Neural progenitor cell (in vitro differentiated cells): ENCODE measurements at places on chromosomes 2 and 18. TPM values are rescaled to one million over a fixed set of nuclear protein-coding genes. Genes with fewer than 3 reads are reported as not detected.
A peak's percentile ranks its signal among the peaks of the same experiment; 100 is the strongest.

Gene ADNP2
- total RNA-seq: 52.4 and 72.4 TPM in 2 replicates

Gene MRO
- total RNA-seq: 0.06 TPM in 1 of 2 replicates, not detected in the other

Gene PAX3
- 4.6 and 4.9 TPM in 2 replicates for total RNA-seq

GRCh38 chr18:78309307-78309706 is 670.3 kb upstream of the SALL3 start:
- H3K4me1 ChIP-seq: peaks cover 4% of the 10 kb centered on the region
- no peaks in the 10 kb centered on the region for H3K36me3 ChIP-seq
- no peaks in the 10 kb centered on the region for H3K27me3 ChIP-seq
- H3K4me3 ChIP-seq: no peak overlapping the region

- no peak for DNase-seq
- H3K27ac ChIP-seq: no peak overlapping the region
- peaks cover 7% of the 10 kb centered on the region for H3K4me1 ChIP-seq
- H3K36me3 ChIP-seq: no peaks in the 10 kb centered on the region
These were observed 136.9 kb downstream of the UXS1 start for GRCh38 chr2:106057206-106057605.

DNA sequence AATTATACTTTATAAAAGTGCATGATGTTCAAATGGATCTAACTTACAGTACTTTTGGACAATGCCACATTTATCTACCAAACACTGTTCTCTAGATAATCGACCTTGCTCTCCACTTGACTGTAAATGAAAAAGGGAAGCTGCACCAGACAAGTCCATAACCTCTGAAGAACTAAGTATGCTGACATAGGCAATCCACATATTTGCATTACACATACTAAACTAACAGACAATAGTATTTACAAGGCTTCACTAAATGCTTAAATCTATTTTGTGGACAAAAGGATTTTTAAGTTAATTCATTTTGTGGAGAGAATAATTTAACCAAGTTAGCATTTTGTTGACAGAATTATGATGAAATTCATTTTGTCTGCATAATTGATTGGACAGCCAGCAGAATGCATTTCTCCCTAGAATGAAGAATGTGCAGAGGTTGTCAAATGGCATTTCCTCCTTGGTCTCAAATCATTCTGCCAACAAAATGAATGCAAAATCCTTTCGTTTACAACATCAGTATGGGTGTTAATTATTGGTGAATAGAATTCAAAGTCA is 520.9 kb downstream of the CPS1 start:
- H3K4me3 ChIP-seq: no peak overlapping the region
- H3K36me3 ChIP-seq: no peaks in the 10 kb centered on the region
- no peaks in the 10 kb centered on the region for H3K27me3 ChIP-seq
- no peak for DNase-seq
- no peaks in the 10 kb centered on the region for H3K4me1 ChIP-seq

GRCh38 chr18:69934601-69935265 is 12.9 kb downstream of the CD226 start:
- H3K36me3 ChIP-seq: no peaks in the 10 kb centered on the region
- H3K27me3 ChIP-seq: no peaks in the 10 kb centered on the region
- H3K4me3 ChIP-seq: no peak overlapping the region
- H3K27ac ChIP-seq: no peak overlapping the region

DNA sequence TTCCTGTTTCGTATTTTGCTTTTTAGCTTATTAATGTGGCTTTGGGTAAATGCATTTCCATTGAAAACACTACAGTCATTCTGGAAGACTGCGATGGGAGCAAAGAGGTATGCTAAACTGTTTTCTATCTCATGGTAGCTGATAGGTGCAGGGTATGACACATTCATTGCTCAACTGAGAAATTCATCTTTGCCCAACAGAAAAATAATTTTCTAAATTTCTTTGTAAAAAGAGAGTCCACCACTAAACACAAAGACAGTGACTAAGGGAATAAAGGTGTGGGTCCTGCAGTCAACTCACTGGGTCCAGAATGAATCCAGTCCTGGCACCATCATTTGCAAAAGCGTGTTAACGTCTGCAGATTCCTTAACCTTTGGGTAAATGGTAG is 19.9 kb downstream of the ERMN start:
- H3K36me3 ChIP-seq: no peaks in the 10 kb centered on the region
- no peak overlapping the region for H3K4me3 ChIP-seq
- peaks cover 22% of the 10 kb centered on the region for H3K4me1 ChIP-seq

- peak; percentile 36 for DNase-seq
- H3K36me3 ChIP-seq: no peaks in the 10 kb centered on the region
- no peak overlapping the region for H3K27ac ChIP-seq
- H3K4me1 ChIP-seq: peaks cover 28% of the 10 kb centered on the region
- H3K4me3 ChIP-seq: peak overlapping the region; percentile 57
These were observed 135.3 kb downstream of the INSIG2 start for GRCh38 chr2:118223511-118223991.

- no peak overlapping the region for H3K4me3 ChIP-seq
- DNase-seq: no peak
- H3K36me3 ChIP-seq: no peaks in the 10 kb centered on the region
- H3K27ac ChIP-seq: no peak overlapping the region
- no peaks in the 10 kb centered on the region for H3K27me3 ChIP-seq
These were observed 91.5 kb upstream of the HS6ST1 start for GRCh38 chr2:128410035-128410757.
